CD4-positive, alpha-beta T cell treated with Interleukin-15 for 4 hours (primary cell): ENCODE measurements at places on chromosomes 12 and 14.

DNA sequence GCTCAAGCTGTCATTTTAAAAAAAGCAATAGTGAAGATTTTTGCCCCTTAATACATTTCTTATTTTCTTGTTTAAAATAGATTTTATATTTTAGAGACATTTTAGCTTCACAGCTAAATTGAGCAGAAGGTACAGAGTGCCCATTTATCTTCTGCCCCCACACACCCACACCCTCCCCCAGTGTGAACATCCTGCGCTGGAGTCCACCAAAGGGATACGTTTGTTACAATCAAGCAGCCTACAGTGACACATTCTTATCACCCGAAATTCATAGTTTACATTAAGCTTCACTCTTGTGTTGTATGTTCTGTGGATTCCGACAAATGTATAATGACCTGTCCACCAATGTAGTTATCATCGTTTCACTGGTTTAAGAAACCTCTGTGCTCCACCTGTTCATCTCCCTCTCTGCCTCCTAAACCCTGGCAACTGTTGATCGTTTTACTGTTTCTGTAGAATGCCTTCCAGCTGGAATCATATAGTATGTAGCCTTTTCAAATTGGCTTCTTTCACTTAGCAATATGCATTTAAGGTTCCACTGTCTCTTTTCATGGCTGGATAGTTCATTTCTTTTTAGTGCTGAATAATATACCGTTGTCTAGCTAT lies 91.0 kb upstream of the TRAF3 start:
- DNase-seq, result no peak

DNA sequence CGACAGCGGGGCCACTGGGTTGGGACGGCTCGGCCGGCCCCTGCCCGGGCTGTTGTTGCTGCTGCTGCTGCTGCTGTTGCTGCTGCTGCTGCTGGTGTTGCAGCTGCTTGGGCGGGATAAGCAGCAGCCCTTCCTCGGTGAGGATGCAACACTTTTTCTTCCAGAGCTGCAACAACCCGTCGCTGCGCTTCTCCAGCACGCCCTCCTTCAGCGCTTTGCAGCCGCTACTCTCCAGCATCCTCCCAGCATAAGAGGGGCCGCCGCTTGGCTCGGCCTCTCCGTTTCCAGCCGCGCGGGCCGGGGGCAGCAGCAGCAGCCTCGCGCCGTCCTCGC lies 529 bp downstream of the PHLDA1 start:
- DNase-seq, result no peak

- DNase-seq, result peak; percentile 76
Observed at GRCh38 chr12:57280211-57281062, 29.4 kb upstream of the STAC3 start.

DNA sequence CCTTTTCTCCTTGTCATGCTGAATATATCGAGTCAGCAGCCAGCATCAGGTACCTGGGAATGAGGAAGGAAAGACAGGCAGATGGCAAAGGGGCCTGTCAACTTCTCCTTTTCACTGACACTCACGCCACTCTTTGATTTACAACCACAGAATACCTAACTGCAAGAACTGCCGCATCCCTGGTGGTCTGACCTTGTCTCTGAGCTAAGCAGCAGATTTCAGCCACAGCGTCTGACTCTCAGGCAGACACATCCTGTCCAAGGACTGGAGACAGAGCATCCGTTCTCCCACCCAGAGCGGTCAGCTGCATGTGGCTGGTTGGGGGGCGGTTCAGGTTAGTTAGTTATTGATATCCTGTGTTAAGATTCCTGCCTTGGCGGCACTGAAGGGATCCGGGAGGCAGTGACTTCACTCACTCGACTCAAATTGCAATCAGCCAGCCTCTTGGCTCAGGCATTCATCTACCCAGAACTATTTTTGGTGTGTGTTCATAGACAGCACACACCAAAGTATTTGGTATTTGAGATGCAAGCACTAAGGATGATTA lies 11.2 kb upstream of the MAP1LC3B2 start:
- no peak for DNase-seq

DNA sequence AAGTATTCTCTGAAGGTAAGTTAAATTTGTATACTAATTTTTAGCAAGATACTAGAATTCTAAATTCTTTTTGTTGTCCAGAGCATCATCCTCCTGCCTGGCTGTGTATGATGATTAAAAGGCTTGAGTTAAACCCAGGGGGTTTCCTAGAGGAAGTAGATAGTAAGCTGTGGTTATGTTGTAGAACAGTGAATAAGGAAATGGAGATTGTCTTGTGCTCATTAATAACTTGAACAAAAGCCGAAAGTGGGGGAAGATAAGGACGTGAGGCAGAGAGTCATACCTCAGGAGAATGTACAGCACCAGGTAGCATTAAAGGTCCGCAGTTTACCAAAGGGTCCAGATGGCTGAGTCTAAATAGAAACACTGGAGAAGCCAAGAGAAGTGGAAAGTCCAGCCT lies 42.0 kb downstream of the CKB start:
- peak; percentile 10 for DNase-seq

DNA sequence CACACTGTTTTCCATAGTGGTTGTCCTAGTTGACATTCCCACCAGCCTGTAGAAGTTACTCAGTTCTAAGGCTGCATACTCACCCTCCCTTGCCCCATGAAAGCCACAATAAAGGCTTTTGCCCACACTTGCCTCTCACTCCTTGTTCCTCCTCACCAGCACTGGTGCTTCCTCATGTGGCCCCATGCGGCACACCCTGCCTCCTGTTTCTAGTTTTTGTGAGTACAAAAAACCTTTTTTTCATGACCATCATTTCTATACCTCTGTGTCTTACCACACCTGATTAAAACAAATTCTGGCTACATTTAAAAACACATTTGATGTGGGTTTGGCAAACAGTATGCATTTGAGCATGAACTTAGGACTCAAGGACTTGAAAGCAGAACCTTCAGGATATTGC lies 40.7 kb upstream of the RIN3 start:
- no peak for DNase-seq

DNA sequence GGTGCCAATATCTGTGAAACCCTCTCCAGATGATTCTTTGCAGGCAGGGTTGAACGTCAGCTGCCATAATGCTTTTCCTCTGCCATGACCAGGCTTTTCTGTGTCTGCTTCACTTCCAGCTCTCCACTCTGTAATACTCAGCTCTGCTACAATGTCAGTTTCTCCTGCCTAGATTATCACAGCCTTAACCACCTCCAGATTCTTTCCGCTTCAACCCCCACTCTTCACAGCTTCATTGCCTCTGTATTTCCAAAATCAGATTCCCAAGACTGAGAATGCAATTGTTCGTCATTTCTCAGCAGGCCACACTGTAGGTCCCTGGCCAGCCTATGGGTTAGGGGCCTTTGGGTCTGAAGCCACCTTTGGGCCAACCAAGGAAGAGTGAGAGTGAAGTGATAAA lies 73.7 kb upstream of the SCN8A start:
- DNase-seq, result no peak

GRCh38 chr14:74525361-74525851 lies 31.8 kb downstream of the ISCA2 start:
- DNase-seq, result no peak

DNA sequence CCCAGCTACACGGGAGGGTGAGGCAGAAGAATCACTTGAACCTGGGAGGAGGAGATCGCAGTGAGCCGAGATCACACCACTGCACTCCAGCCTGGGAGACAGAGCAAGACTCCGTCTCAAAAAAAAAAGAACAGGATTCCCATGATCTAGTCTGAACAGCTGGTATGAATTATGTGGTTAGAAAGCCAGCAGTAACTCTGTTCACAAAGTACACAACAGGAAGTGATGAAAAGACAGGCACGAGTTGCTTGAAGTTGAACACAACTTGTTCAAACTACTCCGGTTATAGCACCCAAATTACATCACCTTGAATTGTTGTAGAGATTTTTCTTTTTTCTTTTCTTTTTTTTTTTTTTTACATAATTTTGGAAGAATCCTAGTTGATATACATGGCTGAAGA lies 238.8 kb upstream of the RGS6 start:
- DNase-seq, result no peak

DNA sequence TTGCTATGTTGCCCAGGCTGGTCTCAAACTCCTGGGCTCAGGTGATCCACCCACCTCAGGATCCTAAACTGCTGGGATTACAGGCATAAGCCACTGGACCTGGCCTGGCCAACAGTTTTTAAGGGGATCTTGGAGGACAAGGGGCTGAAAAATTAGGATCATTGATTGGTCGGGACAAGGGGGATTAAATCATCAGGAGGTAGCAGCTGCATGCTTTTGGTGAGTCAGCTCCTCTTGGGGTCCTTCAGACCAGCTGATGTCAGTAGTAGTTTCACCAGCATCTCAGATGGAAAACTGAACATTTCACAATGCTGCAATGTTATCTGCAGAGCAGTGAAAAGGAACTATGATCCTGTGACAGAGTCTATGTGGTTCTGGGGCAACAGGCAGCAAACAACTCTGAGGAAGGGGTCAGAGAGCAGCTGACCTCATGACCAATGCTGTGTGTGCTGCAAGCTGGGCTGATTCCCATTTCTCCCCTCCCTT lies 6.3 kb downstream of the LRRC74A start:
- DNase-seq, result no peak

DNA sequence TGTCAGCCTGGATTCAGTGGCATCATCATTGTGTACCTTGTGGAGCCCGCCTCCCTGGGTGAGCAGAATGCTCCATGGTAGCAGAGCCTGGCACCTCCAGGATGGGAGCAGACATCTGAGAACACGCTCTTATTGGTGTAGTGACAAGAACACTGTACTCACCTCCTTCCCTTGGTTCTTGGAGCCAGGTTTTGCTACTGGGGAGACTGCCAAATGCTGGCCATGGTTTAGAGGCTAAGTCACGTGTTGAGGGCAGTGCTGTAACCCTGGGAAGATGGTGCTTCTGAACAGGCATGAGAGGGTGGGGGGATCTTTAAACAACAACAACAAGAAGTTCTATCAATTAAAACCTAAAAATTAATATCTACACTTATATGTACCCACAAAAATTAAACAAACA lies 47.6 kb upstream of the ASPG start:
- no peak for DNase-seq

DNA sequence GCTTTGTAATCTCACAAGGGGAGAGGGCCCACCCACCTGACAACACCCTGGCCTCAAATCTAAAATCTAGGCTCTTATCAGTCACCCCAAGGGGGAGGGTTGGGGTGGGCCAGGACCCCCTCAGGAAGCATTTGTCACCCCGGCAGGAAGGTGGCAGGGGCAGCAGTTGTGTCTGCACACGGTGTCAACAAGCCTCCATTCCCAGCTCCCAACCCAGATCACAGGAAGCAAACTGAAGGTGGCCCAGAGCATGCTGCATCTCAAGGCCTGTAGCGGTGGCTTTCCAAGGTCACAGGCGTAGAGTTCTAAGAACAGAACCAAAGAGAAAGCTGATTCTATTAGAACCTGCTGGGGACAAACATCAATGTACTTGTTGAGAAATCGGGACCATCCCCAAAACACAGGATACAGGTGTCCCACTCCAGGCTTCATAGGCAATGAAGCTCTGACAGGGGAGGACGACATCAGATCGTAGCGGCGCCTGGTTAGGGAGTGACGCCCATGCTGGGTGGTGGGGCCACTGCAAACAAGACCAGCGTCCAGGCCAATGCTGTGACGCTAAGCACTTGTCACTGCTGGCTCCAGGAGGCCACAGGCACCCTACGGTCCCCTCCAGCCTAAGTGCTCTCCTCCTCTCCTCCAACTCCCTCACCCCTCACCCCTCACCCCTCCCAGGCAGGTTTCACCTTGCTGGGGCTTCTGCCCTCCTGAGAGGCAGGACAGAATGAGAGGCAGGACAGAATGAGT lies 52.9 kb downstream of the CCDC88C start:
- DNase-seq, result no peak

- no peak for DNase-seq
Observed at GRCh38 chr12:11853126-11853525, 203.7 kb downstream of the ETV6 start.

GRCh38 chr14:95156161-95157047 lies 925 bp downstream of the DICER1 start:
- peak; percentile 11 for DNase-seq

GRCh38 chr14:70451874-70452273 lies at the start of gene ADAM21:
Gene ADAM21, plus strand, starts transcription at chr14:70452174. Its CDS starts 5,326 bp downstream, at chr14:70457500.
- DNase-seq, result no peak

GRCh38 chr14:24887623-24888304 lies 162.2 kb downstream of the STXBP6 start:
- DNase-seq, result no peak

DNA sequence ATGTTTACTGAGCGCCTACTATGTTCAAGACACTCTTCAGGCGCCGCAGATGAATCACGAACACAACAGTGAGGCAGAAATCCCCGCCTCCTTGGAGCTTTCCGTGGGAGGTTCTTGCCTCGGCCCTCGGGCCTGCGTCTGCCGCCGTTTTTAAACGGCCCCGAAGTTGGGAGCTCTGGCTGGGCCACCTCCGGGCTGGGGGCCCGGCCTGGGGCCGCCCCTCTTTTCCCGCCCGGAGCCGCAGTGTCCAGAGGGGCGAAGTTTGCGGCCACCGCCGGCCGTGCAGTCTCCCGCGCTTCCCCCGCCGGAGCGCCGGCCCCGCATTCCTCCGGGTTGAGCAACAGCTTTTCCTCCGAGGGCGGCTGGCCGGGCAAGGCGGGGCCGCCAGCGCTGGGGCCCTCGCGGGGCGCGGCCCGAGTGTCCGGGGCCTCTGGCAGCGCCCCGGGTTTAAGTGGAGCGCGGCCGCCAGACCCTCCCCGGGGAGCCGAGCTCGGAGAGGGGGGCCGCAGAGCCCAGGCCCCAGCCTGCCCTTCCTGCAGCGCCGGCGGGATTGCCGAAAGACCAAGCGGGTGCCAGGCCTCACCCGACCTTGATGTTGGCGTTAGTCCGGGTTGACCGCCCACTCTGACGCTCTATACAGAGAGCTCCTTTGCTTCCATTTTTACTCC lies 18.7 kb upstream of the CTDSP2 start:
- peak; percentile 51 for DNase-seq

DNA sequence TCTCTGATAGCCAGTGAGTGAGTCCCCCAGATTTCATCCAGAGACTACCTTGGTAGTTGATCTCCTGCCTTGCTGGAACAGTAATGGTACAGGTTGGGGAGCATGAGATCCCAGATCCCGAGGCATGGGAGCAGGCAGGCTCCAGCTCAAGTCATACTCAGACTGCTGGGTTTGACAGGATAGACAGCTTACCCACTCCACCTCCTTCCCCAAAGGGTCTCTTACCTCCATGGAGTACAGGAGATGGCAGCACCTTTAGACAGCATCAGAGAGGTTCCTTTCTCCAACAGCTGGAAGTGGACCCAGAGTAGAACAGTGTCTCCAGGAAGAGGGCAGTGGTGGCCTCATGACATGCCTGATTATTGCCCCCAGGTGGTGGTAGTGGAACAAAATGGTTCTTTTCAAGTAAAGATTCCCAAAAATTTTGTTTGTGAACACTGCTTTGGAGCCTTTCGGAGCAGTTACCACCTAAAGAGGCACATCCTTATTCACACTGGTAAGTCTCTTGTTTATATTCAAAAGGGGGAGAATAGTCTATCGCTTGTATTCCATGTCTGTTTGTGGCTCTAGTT lies 4.9 kb upstream of the CSAD start:
- no peak for DNase-seq

- DNase-seq, result no peak
Observed at GRCh38 chr12:50661300-50662115, 102.4 kb upstream of the ATF1 start.

DNA sequence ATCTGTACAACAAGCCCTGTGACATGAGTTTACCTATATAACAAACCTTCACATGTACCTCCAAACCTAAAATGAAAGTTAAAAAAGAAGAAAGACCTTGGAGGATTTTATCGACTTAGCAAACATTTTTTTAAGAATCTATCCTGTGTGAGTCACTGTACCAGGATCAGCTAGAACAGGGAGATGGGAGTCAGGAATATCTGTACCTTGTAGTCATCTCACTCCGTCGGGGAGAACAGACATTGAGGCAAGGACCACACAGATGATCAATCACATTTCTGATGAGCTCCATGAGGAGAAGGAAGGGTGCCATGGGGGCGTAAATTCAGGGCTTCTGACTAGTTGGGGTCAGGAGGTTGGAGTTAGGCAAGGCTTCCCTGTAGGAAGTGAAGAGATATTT lies 310.6 kb downstream of the VRK1 start:
- DNase-seq, result no peak
